ENCODE measurements at places on chromosomes 13 and 19.

- no peak for DNase-seq
Observed at GRCh38 chr13:99085139-99085807, 107.4 kb upstream of the DOCK9 start.

DNA sequence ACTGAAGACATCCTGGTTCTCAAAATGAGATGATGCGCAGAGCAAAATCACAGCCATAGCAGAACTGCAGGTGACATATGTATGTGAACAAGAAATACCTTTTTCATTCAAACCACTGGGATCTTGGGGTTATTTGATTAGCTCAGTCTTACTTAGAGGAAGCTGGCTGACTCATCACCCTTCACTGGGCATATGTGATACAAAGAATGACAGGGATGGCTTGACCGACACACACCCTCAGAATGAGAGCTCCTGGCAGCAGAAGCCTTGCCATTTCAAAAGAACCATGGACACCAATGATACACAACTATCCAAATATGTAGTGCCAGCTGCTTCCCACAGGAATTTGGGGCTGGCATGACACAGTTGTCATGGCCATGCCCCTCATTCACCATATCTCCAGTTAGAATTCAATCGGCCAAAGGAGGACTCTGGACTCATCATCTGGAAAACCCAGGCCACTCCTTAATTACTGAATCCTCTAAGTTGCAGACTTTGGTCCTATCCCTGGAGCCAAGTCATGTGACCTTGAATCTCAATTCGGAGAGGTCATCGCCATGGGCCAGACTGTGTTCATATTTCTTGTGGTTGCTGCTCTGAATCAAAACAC is 115.8 kb downstream of the KATNAL1 start:
- DNase-seq: no peak

DNA sequence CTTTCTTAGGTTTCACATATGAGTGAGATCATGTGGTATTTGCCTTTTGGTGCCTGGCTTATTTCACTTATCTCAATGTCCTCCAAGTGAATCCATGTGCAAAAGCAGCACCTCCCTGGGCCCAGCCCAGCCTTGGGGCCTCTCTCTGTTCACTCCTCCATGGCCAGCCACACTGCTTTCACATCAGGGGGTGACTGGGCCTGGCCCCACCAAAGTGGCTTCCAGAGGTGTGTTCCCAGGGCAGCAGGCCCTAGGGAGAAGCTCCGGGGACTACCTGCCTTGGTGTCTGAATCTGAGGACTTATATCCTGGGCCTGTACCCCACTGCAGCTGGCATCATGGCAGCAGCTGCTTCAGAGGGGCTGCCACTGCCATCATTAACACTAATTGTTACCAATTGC is 829.9 kb upstream of the SLITRK5 start:
- no peak for DNase-seq

DNA sequence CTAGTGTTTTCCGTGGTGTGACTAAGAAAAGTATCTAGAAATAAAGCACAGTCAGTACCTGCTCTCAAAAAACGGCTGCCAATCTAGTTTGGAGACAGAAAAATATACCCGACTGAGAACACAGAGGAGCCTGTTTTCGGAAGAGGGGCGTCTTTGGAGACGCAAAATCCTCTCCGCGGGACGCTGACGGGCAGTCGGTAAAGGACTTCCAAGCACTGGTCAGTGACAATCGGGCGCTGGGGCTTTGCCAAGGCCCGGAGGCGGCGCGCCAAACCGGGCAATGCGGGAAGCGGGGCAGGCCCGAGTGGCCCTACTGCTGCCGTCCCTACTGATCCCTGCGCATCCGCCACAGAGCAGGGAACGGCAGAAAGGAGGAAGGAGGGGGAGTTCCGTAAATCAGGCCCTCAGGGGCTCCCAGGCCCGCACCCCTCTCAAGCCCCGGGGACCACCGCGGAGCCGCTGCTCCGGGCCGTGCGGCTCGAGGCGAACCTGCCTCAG is 588 bp upstream of the DPY19L3 start:
- no peak for DNase-seq

- no peak for DNase-seq
Observed at GRCh38 chr13:64633948-64634347, 2596.2 kb downstream of the PCDH9 start.

GRCh38 chr19:43518051-43518450 is 8.9 kb downstream of the ETHE1 start:
- no peak for DNase-seq

DNA sequence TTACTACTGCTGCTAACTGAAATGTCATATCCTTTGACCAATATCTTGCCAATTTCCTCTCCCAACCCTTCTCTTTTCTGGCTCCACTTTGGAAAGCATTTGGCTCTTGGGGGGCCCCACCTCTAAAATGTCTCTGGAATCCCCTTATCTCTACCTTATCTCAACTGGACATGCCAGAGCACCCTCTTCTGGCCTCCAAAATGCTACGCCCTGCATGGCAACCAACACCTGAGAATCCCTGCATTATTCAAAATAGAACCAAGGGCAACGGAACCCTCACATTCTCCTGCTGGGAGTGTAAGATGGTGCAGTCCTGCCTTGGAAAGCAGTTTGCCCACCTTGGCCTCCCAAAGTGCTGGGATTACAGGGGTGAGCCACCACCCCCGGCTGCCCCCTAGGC is 35.3 kb downstream of the CERS4 start:
- no peak for DNase-seq

All from stimulated activated CD8-positive, alpha-beta memory T cell treated with anti-CD3 and anti-CD28 coated beads, Interleukin-15, amount 100 ng/mL, for 48 hours (primary cell).